Activated T-helper 9 cell treated with anti-CD3 and anti-CD28 coated beads, Interleukin-2, amount 50 U/mL, for 16 hours (primary cell): ENCODE measurements at places on chromosomes 1 and 21.

DNA sequence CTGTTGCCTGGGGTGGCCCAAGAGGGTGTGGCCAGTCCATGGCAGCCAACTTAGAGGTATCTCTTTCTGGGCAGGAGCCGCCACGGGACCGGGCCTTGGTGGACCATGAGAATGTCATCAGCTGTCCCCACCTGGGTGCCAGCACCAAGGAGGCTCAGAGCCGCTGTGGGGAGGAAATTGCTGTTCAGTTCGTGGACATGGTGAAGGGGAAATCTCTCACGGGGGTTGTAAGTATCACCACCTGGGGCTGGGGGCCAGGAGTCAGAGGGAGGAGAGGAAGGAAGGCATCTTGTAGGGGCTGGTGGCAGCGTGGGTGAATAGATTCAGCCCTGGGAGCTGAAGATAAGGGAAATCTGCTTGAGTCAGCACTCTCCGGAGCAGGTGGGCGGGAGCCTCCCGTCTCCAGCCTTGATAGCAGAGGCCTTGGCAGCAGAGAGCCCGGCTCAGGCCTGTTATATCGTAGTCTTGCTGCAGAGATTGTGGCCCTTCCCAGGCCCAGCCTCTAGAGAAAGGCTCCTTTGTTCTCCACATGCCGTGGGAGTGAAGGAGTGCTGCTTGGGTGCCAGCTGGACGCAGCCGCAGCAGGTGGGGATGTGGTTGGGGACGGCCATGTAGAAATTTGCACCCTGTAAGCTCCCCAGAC, 25.4 kb downstream of the PHGDH start:
- no peak for DNase-seq

- DNase-seq: no peak
These were observed 545.9 kb downstream of the PLPP3 start for GRCh38 chr1:56033321-56034037.

- no peak for DNase-seq
These were observed 31.0 kb downstream of the PALMD start for GRCh38 chr1:99676876-99677275.

- DNase-seq: no peak
These were observed 409.9 kb upstream of the NFIA start for GRCh38 chr1:60672449-60672848.

DNA sequence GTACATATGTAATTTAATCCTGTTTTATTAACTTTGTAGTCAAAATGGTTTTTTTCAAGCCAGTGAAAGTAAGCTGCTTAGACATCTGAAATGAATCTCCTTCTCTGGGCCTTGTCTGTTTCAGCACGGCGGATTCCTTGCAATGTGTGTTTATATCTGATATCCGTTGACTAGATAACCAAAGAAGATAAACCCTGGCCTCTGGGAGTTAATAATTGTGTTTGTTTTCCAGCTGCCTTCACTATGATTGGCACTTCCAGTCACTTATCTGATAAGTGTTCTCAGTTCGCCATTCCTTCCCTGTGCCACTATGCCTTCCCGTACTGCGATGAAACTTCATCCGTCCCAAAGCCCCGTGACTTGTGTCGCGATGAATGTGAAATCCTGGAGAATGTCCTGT, 63.5 kb upstream of the UBE2U start:
- no peak for DNase-seq

- DNase-seq: no peak
These were observed 22.2 kb downstream of the FNDC5 start for GRCh38 chr1:32848354-32849063.
